Dorsolateral prefrontal cortex (tissue), 122 donors: ENCODE measurements at places on chromosomes 1 and 21. TPM values are rescaled to one million over a fixed set of nuclear protein-coding genes. Genes with fewer than 3 reads are reported as not detected.

DNA sequence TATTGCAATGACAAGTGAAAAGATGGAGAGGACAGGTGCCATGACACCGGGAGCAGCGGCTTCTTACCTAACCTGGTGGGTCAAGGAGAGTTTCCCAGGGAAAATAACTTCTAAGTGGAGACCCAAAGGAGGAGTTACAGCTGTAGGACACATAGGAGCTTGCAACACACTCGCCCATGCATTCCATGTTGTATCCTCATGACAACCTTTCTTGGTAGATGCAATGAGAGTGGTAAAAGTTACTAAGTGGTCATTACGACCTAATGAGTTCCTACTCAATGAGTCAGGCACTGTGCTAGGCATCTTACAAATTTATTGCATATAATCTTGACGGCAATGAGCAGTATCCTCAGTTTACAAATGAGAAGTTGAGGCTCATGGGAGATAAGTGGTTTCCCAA, 119.5 kb upstream of the HOOK1 start:
- no peak for DNase-seq

DNA sequence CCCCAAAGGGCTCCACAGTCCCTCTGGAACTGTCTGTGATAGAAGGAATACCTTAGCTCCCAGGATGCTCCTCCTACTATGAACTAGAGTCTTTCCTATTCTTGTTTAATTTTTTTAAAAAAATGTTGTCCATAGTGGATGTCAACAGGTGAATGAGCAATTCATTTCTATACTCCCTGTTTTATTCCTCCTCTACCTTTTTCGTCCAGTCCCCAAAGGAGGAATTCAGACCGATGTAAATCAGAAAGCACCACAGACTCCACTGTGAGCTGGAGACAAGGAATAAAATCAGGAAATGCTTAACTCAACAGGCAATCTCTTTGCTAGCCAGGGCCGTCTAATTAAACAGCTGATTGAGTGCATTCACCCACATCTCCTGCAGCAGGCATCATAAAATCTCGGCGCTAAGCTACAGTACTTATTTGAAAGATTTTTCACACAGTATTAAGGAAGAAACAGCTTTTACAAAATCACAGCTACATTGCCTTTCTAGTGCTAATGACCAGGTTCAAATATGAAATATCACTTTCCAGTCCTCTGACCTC, 381.6 kb downstream of the SIPA1L2 start:
- DNase-seq, result no peak

DNA sequence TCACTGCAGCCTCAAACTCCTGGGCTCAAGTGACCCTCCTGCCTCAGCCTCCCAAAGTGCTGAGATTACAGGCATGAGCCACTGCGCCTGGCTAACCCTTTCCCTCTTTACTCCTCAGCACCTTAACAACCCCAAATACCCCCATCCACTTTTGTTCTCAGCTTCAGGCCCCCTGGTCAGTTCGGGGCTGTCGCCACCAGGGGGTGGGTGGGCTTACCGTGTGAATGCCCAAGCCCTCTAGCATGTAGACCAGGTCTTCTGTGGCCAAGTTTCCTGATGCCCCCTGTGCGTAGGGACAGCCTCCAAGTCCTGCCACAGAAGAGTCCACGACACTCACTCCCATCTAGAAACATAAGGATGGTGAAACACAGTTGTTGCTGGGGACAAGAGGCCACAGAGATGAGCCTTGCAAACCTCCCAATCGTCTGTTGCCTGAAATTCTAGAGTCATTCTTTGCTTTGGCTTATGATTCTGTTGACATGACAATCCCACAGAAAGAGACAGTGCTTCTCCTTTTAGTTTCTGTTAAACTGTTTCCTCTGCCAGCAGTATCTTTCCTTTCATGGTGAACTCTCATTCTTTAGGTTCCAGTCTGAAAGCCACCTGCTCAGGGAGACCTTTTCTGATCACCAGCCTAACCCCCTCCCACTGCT, 3.8 kb upstream of the GALE start:
- DNase-seq, result no peak

DNA sequence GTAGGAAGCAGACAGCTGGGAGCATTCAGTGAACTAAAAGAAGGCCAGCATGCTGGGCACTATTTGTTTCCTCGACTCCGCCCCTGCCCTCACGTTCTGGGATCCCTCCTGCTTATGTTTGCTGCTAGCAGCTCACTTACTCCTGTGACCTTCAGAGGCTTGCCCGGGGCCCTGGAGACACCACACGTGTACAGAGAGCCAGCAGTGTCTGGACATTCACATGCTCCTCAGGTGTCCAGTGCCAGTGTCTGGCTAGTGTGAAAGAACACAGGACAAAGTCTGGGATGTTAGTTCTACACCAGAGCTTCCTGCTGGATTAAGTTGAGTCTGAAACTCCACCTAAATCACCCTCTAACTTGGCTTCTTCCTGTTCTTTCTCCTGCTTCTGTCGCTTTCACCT, 108.1 kb downstream of the OMA1 start:
- no peak for DNase-seq

HMGN1 gene
- 75.3 TPM for total RNA-seq

AGBL4 gene
- 18.8 TPM for total RNA-seq

LENEP gene
- total RNA-seq, result not detected

CELA3A gene
- not detected for total RNA-seq

SYCP1 gene
- not detected for total RNA-seq
